ENCODE measurements at places on chromosomes 2 and 18. TPM values are rescaled to one million over a fixed set of nuclear protein-coding genes. Genes with fewer than 3 reads are reported as not detected.

DNA sequence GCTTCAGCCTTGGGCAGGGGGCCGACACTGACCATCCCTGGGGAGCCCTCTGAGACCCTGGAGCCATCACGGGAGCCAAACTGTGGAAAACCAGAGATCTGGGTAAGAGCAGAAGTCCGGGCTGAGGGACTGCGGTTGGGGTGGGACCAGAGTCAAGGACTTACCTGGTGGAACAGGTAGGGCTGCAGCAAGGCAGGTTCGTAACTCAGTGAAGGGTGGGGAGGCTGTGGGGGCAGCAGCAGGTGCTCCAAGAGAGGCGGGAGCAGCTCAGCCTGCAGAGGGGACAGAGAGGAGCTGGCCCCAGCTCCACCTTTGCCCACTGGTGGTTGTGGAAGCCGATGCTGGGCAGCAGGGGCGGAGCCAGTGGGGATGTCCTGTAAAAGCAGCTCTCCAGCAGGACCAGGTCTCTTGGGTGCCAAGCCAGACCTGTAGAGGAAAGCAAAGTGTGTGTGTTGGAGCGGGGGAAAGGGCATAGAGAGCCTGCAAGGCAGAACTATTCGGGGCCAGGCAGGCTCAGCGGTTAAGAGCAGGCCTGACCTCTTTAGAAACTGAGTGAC is 6.7 kb downstream of the PTPRN start:
- H3K4me3 ChIP-seq: no peak overlapping the region
- no peaks in the 10 kb centered on the region for H3K36me3 ChIP-seq
- no peak overlapping the region for H3K27ac ChIP-seq
- peaks cover 48% of the 10 kb centered on the region for H3K27me3 ChIP-seq
- no peak for DNase-seq

The IL36A gene
- total RNA-seq: not detected

- no peaks in the 10 kb centered on the region for H3K27me3 ChIP-seq
- no peaks in the 10 kb centered on the region for H3K36me3 ChIP-seq
- DNase-seq: peak; percentile 6
- no peak overlapping the region for H3K4me3 ChIP-seq
Measured at GRCh38 chr18:59455728-59456276, 96.7 kb upstream of the LMAN1 start.

The G6PC2 gene
- total RNA-seq: not detected

The MTCL1 gene
- 5.9 TPM for total RNA-seq

- H3K4me3 ChIP-seq: no peak overlapping the region
- DNase-seq: no peak
- no peak overlapping the region for H3K27ac ChIP-seq
Measured at GRCh38 chr2:36670881-36671595, 25.5 kb upstream of the VIT start.

DNA sequence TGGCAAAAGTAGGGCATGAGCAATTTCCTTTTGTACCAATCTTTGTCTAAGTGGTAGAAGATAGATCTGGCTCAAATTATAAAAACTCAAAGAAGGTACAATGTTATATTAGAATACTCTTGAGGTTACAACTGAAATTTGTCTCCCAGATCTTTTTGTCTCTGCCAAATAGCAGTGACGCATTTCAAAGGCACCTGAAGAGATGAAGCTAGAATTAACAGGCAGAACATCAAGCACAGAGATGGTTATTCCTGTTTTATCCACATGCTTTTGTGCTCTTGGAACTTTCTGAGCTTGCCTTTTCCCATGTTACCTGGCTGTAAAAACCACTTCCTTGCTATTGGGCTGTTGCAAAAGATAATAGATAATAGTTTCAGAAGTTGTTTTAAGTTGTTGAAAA is 74.3 kb downstream of the GREB1L start:
- H3K27ac ChIP-seq: no peak overlapping the region
- H3K36me3 ChIP-seq: no peaks in the 10 kb centered on the region
- no peak for DNase-seq
- peaks cover 5% of the 10 kb centered on the region for H3K27me3 ChIP-seq
- no peak overlapping the region for H3K4me3 ChIP-seq

DNA sequence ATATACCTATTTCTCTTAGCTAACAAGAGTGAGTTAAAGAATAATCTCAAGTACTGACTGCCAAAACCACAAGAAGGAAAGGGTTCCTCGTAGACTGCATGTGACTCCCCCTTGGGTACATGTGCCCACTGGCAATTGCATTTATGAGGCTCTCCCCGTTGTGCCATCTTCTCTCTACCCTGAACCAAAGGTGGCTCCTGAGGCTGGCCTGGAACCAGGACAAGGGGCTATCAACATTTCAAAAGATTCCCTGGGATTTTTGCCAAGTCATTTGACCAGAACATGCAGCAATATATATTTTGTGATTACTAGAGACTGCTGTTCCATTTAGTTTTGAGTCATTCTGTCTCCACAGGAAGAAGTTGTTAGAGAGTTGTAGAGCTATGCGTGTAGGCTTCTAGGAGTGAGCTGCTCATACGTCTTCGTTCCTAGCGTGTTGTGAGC is 45.8 kb downstream of the LAMA3 start:
- H3K36me3 ChIP-seq: no peaks in the 10 kb centered on the region
- no peaks in the 10 kb centered on the region for H3K4me1 ChIP-seq
- no peak for DNase-seq
- H3K27ac ChIP-seq: no peak overlapping the region
